Spleen (tissue), 13 donors: ENCODE measurements at places on chromosomes 6 and 20. TPM values are rescaled to one million over a fixed set of nuclear protein-coding genes. Genes with fewer than 3 reads are reported as not detected.

ARMC2 gene
- 1.5 TPM for polyA plus RNA-seq

DNA sequence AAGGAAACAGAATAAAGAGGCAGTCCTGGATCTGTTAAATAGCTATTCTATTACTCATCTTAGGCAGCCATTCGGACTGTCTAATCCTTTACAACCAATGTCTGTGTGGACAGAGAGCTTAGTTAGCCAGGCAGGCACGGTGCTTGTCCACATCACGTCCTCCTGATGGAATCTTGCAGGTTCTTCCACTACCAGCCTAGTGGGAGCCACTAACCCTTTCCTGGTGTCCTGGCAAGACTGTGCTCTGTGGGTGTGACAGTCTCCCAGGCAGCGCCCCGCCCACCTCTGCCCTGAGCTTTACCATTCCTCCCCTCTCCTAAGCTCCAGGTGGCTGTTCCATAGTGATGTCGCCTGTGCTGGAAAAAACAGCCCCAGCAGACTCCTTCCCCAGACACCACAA lies 78.3 kb upstream of the CLDN20 start:
- DNase-seq: no peak

DNA sequence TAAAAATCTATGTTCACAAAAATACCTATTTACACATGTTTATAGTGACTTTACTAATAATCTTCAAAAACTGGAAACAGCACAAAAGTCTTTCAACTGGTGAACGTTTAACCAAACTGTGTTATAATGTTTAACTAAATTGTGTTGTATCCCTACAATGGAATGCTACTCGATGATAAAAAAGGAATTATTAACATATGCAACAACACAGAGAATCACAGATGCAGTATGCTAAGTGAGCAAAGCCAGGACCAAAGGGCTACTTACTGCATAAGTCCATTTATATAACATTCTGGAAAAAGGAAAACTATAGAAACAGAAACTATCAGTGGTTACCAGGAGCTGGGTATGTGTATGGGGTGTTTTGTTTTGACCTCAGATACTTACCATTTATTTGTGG lies 602.2 kb upstream of the BTBD3 start:
- no peak for DNase-seq

CDKN1A gene
- 11.9 TPM for polyA plus RNA-seq

DNA sequence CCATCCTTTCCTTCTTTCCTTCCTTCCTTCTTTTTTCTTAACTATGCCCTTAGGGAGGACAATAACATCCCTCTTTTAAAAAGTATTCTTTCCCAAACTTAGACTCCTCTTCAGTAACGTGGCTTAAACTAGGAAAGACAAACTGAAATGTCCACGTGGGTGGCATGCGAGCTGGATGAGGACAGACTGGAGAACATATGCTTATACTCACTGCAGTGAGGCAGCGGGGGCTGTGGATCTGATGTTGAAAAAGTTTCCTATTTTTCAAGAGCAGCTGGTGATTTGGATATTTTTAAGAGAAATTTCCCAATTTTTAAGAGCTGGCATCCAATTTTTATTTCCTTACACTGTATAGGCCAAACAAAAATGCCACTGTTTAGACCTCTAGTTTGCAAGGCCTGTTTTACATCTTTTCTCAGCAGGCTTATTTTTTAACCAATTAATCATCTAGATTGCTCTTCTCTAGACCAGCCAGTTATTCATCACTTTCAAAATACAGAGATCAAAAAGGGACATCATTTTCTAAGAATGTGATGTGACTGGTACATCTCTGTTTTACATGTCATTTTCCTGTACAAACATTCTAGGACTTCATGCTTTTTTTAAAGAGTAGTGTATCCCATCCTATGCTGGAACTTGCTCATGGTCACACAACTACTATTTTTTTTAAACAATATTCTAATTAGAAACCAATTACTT lies 226.5 kb downstream of the BTBD9 start:
- DNase-seq: no peak

CRISP2 gene
- not detected for polyA plus RNA-seq

- no peak for DNase-seq
Observed at GRCh38 chr6:101445527-101445926, 52.0 kb downstream of the GRIK2 start.

DNA sequence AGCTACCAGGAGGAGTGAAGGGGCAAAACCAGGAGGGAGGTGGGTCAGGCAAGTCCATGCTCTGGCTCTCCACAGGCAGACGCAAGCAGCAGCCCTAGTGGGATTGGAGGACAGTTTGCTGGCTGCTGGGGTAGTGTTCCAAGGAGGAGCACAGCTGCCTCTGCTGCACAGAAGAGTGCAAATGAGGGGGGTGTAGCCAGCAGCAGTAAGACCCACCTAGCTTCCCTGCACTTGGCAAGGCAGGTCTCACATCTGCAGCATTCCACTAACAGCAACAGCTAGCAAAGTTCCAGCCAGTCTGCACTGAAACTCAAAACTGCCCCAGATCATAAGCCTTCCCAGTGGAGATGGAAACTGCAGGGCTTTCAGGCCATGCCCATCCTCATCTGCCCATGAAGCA lies 405.0 kb downstream of the UTRN start:
- DNase-seq: no peak

- DNase-seq: no peak
Observed at GRCh38 chr20:18678549-18679419, 90.9 kb downstream of the DTD1 start.

DNA sequence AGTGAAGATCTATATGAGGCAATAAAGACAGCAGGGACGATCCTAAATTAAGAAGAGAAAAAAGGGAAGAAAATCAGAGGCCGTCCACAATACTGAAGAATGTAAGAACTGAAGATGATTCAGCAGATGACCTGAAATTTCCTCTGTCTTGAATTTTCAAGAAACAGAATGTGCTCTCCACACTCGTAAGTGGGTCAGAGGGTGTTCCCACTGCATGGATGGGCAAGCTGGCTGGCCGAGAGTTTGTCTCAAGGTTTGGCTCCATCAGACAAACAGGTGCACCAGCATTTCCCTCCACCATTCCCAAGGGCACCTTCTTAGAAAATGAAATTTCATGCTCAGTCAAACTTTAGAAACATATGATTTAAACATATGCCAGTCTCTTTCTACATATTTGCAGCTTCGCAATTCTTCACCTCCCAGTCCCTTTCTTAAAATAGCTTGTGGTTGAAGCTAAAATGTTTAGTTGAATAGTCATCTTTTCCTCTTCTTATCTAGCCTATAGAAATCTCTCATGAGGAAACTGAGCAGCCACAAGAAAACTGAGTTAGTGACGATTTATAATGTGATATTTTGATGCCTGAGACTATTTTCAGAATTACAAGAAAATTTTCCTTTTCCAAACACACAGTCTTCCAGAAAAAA lies 576.4 kb downstream of the PRKN start:
- DNase-seq: no peak

GRCh38 chr6:22322103-22323030 lies 25.5 kb upstream of the PRL start:
- DNase-seq: no peak

NKX2-4 gene
- not detected for polyA plus RNA-seq

DNA sequence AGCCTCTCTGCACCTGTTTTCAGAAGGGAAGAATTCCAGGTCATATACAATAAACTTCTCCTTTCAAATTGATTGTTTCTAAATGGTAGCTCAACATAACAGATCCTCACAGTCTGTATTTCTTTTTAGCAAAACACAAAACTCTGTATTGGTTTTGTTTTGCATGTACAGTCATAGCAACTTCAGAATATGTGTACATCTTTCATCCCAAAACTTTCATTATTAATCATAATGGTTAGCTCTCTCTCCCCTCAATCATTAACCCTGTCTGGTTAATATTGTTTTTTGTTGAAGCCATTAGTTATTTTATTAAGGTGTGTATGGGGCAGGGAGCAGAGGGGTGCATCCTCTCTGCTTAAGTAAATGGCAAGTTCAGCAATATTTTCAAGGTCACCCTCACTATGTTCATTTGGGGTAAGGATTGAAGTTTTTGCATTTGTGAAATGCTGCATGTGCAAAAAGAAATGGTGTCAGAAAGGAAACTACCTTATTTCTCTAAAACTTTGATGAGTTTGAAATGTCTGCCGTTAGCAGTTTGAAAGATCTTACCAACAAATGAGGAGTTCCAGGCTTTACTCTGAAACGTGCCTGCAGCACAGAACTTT lies 136.8 kb upstream of the BTBD3 start:
- DNase-seq: no peak

ME1 gene
- polyA plus RNA-seq: 6.2 TPM

DNA sequence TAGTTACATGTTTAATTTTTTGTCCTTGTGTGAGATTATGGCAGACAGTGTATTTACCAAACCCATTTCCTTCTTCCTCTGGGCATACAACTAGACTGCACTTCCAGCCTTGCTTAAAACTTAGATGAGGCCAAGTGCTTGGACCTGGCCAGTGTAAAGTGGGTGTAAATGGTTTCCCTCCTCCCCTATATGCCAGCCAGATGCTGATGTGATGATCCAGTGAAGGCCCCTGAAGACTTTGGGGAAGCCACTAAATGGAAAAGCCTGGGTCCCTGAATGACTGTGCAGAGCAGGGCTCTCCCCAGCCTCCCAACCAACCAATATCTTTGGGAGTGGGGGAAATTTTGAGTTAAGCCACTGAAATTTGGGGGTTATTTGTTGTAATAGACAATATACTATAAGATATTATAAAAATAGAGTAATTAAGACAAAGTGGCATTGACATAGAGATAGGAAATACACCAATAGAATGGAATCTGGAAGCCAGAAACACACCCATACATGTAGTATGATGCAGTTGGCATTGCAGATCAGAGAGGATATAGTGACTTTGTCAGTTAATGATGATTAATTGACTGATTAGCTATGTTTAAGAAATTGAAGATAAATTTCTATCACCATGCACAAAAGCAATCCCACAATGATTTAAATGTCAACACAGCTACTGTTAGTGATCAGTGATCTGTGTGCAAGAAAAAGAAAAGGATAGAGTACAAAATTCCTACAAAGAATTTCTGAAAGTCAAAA lies 10.4 kb upstream of the SNX9 start:
- DNase-seq: no peak

DNA sequence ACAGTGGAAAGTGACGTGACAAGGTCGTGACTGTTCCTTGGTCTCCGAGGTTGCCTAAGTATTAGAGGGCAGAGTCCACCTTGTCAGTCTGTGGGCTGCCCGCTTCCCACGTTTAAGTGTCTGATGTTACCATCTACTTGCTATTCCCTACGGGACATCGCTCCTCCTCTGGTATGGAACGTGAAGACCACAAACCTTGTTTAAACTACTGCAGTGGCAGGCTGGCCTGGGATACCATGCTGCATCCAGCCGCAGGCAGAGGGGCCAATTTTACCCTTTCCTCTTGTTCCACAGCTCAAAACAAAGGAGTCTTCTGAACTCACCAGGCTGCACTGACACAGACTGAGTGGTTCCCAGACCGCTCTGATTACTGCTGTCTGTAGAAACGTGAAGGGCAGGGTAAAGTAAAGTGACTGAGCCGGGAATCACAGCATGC lies 275.9 kb downstream of the FOXC1 start:
- DNase-seq: no peak

DNA sequence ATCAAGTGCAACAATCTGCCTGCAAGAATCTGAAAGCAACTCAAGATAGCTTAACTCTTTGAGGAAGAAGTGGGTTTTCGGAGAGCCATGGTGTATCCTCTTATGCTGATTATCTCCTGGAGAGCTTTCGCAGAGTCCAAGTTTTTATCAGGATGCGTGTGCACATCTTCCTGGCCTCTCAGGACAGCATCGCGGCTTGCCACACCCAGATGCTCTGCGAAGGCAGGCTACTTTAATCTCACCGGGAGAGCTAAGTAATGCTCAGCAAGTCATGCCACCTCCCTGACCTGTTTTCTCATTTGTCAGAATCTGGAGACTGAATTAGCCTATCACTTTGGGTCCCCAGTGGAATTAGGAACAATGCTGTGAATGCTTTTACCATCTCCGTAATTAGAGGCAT lies 52.9 kb downstream of the TTI1 start:
- no peak for DNase-seq

DNA sequence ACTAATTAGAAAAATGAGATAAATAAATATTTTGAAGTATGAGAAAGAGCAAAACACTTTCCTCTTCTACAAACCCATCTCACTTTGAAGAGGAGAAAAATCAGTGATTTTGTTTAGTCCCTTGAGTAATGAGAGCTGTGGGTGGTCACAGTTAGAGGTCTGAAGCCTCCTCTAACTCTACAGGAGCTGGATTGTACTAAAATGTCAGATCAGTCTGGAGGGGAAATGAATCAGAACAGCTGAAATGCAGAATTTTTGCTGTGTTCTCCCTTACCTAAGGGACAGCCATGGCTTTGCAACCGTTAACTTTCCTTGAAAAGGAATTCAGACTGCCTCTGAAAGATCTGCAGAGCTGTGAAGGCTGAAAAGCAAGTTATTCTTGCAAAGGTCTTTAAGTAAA lies 11.4 kb upstream of the RFPL4B start:
- DNase-seq: no peak

GRCh38 chr6:56657354-56657753 lies 14.7 kb upstream of the DST start:
- no peak for DNase-seq

DNA sequence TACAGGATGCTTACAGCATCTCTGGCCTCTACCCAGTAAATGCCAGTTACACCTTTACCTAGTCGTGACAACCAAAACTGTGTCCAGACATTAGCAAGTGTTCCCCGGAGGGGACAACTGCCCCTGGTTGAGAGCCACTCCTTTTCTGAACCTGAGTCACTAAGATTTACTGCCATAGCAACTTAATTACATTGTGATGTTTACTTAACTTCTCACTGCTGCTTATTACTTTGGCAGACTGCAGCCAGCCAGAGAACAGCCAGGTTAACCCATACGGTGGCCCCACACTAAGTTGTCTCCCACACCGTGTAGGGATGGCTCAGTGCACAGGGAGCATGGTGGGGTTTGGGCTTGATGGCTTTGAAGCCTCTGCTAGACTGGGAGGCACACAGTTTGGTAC lies 204.7 kb upstream of the SULF2 start:
- DNase-seq: no peak

GRCh38 chr20:59428441-59429205 lies 128.2 kb downstream of the EDN3 start:
- no peak for DNase-seq
